ENCODE measurements at places on chromosomes 12 and 14.

GRCh38 chr12:40762072-40762471 is 69.8 kb downstream of the CNTN1 start:
- no peak for DNase-seq

DNA sequence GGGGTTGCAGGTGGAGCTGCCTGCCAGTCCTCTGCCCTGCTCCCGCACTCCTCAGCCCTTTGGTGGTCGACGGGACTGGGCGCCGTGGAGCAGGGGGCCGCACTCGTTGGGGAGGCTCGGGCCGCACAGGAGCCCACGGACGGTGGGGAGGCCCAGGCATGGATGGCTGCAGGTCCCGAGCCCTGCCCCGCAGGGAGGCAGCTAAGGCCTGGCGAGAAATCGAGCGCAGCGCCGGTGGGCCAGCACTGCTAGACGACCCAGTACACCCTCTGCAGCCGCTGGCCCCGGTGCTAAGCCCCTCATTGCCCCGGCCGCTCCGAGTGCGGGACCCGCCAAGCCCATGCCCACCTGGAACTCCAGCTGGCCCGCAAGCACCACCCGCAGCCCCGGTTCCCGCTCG is 221.8 kb downstream of the BTG1 start:
- DNase-seq: no peak

DNA sequence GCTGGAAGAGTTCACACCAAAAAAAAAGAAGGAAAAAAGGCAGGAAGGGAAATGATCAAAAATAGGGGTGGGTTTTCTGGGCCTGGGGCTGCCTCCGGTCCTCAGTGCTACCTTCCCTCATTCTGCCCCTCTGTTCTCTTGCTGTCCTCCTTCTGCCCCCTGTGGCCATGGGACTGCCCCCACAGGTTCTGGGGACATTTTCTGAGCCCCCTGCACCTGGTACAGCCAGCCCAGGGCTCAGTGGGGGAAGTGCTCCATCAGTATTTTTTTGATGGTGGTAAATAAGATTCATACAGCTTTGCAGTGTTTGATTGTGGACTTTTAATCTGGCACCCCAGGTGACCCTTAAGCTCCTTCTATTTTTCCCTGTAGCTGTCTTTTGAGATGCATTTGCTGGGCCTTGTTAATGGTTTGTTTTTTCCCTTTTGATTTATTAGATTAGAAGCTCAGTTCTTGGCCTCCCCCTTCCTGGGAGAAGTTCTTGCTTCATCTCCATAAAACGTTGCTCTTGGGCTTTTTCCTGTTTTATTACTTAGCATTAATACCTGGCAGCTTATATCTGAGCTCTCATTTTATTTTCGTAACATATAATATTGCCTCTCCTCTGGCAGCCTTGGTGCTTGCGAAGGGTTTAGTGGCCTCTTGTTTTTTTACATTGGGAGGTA is 43.1 kb downstream of the CHST11 start:
- DNase-seq: no peak

- DNase-seq: no peak
Observed at GRCh38 chr12:124680863-124681778, 113.7 kb upstream of the NCOR2 start.

- no peak for DNase-seq
Observed at GRCh38 chr14:68262567-68262966, 443.0 kb downstream of the RAD51B start.

DNA sequence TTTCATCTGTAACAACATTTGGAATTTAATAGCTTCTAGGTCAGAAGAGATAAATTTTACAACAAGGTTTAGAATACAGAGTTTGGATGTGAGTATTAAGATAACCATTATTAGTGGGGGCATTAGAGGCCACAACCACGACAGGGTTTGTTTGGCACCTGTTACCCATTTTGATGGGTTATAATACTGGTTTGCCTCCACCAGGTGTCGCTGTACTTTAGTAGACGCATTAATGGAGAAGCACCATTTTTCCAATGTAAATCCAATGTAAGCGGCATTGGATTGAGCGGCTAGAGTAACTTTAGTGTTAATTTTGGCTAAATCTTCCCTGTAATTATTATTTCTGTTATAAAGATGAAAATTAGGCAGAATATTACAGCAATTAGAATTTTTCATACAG is 136.2 kb downstream of the SLCO1B3 start:
- no peak for DNase-seq

GRCh38 chr12:26238341-26239121 is 43.2 kb downstream of the SSPN start:
- no peak for DNase-seq

DNA sequence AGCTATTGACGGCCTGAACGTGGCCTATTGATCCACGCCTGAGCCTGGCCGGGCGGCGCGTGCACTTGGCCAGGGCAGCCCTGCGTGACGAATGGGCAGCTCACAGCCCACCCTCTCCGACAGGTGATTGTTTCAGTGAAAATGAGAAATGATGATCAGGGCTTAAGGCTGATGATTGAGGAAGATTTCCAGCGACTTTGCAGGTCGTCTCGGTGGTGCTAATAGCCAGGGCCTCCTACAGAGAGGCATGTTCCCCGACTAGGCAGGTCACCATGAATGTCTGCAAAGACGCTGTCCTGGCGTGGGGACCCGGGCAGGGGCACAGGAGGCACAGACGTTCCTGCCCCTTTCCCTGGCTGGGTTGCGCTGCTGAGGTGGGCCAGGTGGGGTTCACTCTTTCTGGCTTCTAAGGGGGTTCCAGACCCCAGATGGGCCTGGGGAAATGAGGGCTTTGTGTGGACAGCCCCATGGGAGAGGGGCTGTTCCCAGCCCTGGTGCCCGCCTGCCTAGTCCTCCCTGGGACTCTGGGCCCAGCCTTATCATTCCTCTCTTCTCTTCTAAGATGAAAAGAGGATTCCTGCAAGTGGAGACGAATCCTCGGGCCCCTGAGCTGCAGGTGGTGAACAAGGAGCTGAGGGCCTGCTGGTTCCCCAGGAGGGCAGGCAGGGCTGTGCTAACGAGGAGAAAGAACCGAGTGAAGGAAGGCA is 157.4 kb downstream of the KIF26A start:
- DNase-seq: no peak

GRCh38 chr12:106130474-106131113 is 8.2 kb downstream of the NUAK1 start:
- no peak for DNase-seq

DNA sequence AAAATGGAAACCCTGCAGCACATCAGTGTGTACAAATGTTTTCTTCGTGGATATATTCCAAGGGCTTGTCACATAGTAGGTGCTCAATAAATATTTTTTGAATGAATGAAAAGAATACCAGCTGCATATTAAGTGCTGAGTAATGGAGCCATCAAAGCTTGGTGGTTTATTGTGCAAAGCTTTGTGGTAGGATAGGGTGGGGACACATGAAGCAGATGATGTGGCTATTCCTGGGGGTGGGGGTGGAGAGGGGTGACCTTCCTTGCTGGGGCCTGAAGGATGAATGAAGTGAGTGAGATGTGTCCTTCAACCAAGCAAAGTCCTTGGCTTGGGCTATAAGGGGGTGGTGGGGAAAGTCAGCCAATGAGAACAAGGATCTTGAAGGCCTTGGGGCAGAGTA is 4.3 kb upstream of the KRT81 start:
- no peak for DNase-seq

DNA sequence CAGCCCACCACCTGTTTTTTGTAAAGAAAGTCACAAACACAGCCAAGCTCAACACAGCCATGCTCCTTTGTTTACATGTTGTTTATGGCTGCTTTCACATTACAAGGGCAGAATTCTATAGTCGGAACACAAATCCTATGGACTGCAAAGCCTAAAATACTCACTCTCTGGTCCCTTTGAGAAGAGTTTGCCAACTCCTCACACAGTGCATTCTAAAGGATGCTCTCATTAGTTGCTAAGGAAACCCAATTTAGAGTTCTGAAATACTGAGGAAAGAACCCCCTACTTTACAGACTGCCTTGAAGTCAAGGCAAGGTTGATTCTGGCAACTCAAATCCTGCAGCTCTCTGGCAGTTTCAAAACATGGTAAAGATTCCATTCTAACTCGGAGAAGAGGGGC is 38.3 kb downstream of the DCP1B start:
- no peak for DNase-seq

GRCh38 chr14:102517392-102518062 is 8.0 kb upstream of the ANKRD9 start:
- no peak for DNase-seq

DNA sequence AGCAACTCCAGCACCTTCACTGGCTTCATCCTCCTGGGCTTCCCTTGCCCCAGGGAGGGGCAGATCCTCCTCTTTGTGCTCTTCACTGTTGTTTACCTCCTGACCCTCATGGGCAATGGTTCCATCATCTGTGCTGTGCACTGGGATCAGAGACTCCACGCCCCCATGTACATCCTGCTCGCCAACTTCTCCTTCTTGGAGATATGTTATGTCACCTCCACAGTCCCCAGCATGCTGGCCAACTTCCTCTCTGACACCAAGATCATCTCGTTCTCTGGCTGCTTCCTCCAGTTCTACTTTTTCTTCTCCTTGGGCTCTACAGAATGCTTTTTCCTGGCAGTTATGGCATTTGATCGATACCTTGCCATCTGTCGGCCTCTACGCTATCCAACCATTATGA is 6.8 kb downstream of the OR11G2 start:
- no peak for DNase-seq

DNA sequence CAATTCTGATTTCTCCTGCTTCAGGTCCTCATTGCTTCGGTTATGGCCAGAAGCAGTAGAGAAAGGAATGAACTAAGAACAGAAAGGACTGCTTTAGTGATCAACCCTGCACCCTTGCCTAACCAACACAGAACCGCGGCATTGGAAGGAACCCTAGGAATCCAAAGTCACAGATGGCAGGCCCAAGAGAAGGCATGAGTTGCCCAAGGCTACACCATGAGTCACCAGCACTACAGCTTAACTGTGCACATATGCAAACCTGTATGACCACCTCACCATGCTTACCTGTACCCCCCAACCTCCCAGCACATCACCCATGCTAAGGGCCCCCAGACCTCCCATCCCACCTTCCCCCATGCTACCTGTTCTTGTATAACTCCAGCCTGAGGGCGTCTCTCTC is 25.9 kb upstream of the BLTP3B start:
- no peak for DNase-seq

- no peak for DNase-seq
Observed at GRCh38 chr14:75041613-75042012, 9.7 kb downstream of the MLH3 start.

GRCh38 chr12:50024805-50025186 is 498 bp downstream of the RACGAP1 start:
- DNase-seq: no peak

DNA sequence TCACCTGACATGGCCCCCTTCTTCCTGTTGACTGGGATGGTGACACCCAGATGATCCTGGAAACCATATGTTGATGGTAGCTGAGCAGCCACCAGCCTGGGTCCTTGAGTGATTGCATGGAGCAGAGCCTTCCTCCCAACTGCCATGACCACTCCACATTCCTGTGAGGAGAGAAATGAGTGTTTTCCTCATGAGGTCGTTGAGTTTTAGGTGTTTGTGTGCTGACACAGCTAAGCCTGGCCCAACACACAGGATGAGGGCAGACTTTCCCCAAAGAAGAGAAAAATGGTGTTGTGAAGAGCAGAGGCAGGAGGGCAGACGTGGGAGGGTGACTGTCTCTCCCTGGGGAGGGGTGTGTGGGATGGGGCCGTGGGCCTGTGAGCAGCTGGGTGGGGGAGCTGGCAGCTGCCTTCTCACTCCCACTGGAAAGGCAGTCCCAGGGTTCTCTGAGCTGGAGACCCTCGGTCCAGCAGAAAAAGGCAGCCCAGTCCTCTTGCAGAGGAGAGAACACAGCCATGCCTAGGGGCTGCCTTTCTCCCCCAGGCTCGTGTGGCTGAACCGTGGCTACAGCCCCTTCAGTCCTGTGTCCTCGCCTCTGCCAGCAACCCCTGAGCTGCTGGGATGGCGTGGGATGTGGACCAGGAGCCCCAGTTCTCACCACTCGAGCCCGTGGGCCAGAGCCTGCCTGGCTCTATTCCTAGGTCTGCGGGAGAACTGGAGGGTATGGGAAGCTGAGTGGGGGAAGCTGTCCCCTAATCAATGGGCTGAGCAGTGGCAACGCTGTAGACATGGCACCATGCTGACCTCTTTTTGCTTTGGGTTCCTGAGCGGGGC is 257.0 kb downstream of the ADGRD1 start:
- no peak for DNase-seq

GRCh38 chr14:26444822-26445221 is 153.0 kb downstream of the NOVA1 start:
- no peak for DNase-seq

DNA sequence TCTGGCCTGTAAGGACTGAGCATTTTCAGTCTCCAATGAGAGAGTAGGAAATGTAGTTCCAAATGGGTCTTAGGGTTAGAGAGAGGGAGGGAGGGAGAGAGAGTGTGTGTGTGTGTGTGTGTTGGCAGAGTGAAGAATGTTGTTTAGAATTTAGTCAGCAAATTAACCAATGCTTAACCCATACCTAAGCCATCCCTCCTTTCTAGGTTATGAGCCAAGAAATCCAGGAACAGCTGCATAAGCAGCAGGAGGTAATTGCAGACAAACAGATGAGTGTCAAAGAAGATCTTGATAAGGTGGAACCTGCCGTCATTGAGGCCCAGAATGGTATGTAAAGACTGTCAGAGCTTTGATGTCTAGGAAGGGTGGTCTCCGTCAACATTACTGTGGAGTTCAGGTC is 56.9 kb downstream of the HSP90AA1 start:
- DNase-seq: no peak

DNA sequence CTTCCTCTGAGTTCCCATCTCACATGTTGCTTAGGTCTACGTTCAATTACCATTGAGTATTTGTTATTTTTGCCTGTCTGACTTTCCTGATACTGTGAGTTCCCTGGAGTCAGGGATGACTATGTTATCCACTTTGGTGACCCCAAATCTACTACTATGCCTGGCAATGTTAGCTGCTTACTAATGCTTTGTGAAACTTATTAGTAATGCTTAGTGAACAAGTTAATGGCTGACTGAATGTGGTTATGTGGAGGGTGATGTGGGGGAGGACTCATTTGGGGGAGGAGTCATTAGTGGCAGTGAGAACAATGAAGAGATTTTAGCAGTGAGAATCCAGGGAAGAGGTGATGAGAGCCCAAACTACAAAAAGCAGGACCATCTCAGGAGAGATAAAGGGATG is 121.6 kb downstream of the KTN1 start:
- no peak for DNase-seq

- DNase-seq: no peak
Observed at GRCh38 chr12:51430196-51430895, 5.7 kb downstream of the SLC4A8 start.

GRCh38 chr14:21863289-21863688 is 189.7 kb upstream of the OR4E1 start:
- no peak for DNase-seq
